Mucosa of descending colon (tissue), 3 donors: ENCODE measurements at places on chromosomes 7 and 10.

- no peak for DNase-seq
These were observed 57.6 kb downstream of the MALSU1 start for GRCh38 chr7:23356726-23357125.

DNA sequence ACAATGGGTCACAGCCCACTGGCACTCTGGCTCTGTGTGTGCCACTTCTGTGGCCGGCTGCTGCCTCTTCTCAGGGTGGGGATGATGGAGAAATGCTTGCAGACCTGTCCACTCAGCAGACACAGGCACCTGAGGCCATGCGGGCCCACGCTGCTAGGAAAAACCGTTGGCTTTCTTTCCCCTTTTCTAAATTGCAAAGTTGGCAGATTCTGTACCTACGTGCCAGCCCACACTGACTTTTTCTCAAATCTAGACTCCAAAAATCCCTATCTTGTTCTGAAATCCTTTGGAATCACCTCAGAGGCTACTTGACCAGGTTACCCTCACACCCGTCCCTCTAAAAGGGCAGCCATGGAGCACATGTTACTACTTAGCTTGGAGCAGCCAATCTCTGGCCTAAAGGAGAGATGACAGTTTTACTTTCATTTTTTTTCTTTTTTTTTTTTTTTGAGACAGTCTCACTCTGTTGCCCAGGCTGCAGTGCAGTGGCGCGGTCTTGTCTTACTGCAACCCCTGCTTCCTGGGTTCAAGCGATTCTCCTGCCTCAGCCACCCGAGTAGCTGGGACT is 99.4 kb downstream of the RNF216 start:
- DNase-seq, result no peak

DNA sequence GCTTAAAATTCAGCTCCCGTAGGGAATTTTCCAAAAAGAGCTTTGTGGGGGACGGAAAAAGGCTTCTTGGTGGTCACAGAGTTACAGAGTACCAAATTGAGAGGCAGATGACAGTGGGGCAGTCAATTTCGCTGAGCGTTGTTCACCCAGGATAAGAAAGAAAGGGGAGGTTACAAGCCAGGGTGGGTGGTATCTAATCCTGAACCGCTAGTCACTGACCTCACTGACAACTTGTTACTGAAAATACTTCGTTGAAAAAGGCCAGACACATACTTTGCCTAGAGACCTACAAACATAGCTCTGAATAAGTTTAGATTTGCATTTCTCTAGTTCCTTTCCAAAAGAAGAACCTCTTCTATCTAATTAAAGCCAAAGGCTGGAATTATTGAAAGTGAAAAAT is at the start of gene CTNNA3:
Gene CTNNA3 (minus strand): TSS at position 167 of the 400 bp plus-strand sequence.
- DNase-seq, result no peak

GRCh38 chr10:44960482-44961229 is 1.1 kb downstream of the RASSF4 start:
- DNase-seq, result no peak

- DNase-seq, result no peak
These were observed 93.0 kb downstream of the TNS3 start for GRCh38 chr7:47488969-47489342.

- DNase-seq, result no peak
These were observed 63.6 kb upstream of the COL13A1 start for GRCh38 chr10:69738071-69738470.

DNA sequence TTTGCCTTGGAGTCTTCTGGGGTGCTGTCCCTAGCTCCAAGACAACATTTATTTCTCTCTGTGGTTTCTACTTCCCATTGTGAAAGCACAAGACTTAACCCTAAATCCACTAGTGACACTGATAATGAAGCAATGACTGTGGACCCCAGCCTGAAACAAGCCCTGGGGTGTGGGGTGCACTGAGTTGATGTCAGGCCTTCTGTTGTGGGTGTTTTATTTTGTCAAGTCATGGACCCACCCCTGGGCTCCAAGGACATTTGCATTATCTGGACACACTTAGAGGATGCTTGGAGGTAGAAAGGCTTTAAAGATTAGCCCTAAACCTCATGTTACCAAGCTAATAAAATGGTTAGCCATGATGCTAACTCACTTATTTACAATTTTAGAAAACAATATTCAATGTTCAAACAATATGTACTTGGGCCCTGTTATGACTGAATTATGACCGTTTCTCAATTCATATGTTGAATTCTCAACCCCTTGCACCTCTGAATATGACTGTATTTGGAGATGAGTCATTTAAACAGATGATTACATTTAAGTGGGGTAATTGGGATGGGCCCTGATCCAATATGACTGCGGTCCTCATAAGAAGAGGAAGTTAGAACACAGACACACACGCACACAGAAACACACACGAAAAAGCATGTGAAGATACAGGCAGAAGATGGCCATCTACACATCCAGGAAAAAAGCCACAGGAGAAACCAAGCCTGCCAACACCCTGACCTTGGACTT is 137.2 kb upstream of the IGFBP3 start:
- no peak for DNase-seq

DNA sequence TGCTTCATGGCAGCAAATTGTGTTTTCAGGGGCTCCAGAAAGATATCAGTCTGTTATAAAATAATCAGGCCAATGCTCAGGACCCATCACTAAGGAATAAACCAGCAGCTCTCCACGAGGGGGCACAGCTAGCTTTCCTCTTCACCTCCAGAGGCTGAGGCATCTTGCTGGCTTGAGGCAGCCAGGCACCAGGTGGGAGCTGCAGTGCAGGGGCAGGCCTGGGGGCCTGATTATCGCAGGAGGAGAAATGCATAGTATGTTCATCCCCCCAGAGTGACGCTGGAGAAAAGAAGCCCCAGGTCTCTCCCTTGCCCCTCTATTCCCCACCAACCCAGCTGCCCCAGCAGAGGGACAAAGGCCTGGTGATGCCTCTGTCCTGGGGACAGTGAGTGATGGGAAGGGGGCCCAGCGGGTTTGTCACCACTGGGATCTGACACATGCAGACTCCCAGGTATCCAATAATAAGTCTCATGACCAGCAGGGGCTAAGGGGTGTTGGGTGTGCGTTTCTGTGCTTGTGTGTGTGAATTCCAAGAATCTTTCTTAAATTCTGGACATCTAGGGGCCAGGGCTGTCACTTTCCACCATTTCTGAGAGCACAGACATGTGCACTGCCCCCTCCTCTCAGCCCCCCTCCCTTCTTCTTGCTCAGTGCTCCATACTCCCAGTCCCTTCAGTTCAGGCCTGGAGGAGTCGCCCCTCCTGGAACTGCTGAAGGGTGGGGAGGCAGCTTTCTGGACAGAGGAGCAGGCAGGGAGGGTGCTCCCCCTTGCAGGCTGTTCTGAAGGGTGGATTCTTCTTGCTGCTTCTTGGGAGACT is 128.1 kb upstream of the FAM20C start:
- no peak for DNase-seq

DNA sequence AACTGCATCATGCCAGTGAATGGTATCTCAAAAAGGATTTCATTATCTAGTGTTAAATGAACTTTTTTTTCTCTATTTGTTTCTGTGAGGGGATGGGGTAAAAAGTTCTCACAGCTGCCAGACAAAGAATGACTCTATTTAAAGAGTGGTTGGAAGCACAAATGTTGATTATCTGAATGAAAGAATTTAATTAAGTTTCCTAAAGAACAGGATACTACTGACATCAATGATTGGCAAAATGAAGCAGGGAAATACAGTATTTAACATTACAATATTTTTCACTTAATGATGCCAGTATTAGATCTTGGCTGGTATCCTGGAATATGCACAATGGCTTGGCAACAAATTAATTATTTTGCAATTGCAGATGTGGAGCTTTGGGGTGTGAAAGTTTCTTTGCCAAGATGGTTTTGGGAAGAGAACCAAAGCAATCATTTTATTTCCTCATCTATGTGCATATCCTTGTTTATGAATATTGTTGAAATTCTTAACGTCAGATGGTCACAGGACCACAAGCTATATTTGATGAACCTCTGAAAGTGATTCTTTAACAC is 336.8 kb downstream of the ARL4A start:
- DNase-seq, result no peak

DNA sequence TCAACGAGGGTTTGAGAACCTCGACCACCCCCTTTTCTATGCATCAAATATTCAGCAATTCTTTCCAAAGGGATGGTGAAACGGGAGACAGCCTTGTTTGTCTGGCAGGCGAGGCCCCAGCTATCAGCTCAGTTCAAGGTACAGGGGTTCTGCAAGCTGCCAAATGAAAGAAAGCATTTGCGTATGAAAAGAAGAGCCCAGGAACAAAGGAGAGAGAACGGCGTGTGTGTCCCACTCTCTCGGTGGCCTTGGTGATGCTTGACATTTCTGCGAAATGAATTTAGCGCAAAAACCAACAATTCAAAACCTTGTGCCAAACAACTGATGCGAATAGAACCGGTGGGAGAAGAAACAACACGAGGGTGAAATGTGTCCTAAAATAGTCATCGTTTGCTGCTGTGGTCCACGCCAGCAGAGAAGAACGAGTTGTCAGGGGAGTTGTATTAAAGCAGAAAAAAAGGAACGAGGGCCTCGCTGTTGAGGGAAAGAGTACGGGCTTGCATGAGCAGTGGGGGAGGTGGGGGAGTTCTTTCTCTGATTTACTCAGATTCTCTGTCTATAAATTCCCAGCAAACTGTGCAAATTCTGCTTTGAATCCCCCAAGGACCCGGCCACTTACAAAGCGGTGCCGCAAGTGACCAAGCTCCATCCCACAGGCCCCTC is 97.7 kb downstream of the TMEM130 start:
- DNase-seq, result no peak
